Glomerular endothelial cell (primary cell): ENCODE measurements at places on chromosomes 4 and X. TPM values are rescaled to one million over a fixed set of nuclear protein-coding genes. Genes with fewer than 3 reads are reported as not detected.

DNA sequence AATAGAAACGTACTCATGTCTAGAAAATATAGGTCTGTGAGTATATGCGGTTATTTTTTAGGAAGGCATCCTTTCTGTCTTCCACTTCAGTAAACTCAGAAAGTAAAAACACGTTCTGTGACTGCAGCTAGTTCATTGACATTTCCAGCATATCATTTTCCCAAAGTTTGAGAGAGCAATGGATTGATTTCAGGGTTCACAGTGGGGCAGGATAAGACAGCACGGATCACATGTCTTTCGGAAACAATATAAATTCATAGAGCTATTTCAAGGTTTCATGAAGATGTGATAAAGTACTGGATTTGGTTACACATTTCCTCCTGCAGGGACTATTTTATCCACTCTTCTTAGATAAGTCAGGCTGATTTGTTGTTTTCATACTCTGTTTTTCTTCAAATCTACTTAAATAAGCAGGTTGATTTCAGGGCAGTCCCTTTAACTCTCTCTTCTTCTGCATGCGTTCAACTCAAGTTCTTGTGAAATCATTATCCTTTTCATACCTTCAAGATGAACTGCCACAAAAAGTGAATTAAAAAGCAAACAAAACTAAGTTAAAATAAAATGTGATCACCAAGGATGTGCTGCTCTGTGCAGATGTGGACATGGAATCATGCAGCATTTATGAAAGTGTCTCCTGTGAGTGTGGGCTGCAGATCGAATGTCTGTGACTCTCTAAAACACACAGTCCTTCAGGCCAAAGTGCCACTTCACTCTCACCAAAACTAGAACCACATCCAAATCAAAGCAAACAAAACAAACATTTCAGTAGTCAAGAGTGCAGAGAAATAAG lies 187.7 kb downstream of the UNC5C start:
- DNase-seq = no peak

- no peak for DNase-seq
Observed at GRCh38 chr4:56348576-56348975, 38.7 kb downstream of the AASDH start.

GRCh38 chrX:112774651-112775293 lies 65.9 kb downstream of the AMOT start:
- DNase-seq = no peak

- no peak for DNase-seq
Observed at GRCh38 chrX:95332530-95332929, 1352.1 kb upstream of the DIAPH2 start.

DNA sequence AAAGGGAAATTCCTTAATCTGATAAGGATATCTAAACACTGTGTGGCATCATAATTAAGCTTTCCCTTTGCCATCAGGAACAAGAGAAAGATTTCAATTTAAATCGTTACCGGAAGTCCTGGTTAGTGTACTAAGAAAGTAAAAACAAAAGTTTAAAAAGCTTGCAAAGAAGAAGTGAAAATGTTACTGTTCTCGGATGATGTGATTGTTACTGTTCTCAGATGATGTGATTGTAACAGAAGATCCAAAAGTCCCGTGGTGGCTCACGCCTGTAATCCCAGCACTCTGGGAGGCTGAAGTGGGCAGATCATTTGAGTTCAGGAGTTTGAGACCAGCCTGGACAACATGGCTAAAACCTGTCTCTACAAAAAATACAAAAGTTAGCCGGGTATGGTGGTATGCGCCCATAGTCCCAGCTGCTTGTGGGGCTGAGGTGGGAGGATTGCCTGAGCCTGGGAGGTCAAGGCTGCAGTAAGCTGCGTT lies 62.5 kb downstream of the RGS12 start:
- DNase-seq = no peak

- no peak for DNase-seq
Observed at GRCh38 chrX:153573984-153574383, 25.0 kb downstream of the CCNQ start.

GRCh38 chr4:80918004-80918403 lies 112.5 kb upstream of the BMP3 start:
- DNase-seq = no peak

DNA sequence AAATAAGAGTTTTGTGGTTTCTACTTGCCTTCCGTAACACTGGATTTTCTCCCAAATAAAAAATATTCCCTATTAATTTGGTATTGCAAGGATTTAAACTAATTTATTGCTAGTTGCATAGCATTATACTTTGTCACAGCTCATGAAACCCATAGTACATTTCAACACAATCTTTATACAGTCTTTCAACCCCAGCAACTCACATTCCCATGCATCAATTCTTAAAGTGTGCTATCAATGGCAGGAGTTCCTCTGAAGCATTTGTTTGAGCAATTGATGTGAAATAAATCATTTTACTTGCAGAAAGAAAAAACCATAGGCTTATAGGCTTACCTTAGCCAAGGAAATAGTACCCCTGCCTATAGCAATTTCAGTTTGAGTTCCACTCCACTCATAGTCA lies 251.9 kb downstream of the PAPSS1 start:
- DNase-seq = no peak

- DNase-seq = no peak
Observed at GRCh38 chr4:98905839-98906238, 23.1 kb downstream of the EIF4E start.

- DNase-seq = no peak
Observed at GRCh38 chr4:24453951-24454350, 130.4 kb downstream of the DHX15 start.

GRCh38 chr4:26533685-26534084 lies 43.4 kb upstream of the CCKAR start:
- DNase-seq = no peak

- no peak for DNase-seq
Observed at GRCh38 chrX:75638332-75638731, 115.5 kb upstream of the ZDHHC15 start.

GRCh38 chrX:15128861-15129260 lies 141.0 kb downstream of the ASB9 start:
- DNase-seq = no peak

GRCh38 chrX:153968754-153969124 lies 2.9 kb downstream of the HCFC1 start:
- DNase-seq = no peak

- DNase-seq = no peak
Observed at GRCh38 chrX:17550011-17550410, 175.0 kb downstream of the NHS start.

- DNase-seq = no peak
Observed at GRCh38 chr4:33334416-33334815, 2614.2 kb downstream of the PCDH7 start.

DNA sequence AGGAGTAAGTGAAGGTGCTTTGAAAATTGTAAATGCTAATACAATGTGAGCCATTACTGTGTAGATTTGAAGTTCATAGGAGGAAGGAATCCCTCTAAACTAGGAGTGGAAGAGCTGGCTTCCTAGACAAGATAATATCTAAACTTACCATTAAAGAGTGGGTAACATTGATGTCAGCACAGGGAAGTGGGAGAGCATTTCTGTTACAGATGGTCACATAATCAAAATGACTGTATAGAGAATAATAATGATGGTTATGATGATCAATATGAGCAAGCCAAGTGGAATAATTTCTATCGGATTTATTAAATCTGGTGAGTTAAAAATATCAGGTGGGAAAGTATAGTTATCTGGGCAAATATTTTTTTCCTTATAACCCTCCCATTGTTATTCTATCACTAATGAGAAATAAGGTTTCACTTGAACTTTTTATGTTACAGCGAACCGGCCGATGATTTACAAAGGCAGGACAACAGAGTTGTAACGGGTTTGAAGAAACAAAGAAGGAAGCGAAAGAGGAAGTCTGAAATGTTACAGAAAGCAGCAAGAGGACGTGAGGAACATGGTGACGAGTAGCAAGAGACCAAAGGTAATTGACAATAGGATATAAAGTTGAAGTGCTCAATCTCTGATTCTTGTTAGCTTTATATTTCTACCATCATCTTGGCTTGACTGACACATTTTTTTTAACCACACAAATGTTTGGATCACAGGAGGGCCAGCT lies 43.5 kb downstream of the FMR1NB start:
- no peak for DNase-seq

DNA sequence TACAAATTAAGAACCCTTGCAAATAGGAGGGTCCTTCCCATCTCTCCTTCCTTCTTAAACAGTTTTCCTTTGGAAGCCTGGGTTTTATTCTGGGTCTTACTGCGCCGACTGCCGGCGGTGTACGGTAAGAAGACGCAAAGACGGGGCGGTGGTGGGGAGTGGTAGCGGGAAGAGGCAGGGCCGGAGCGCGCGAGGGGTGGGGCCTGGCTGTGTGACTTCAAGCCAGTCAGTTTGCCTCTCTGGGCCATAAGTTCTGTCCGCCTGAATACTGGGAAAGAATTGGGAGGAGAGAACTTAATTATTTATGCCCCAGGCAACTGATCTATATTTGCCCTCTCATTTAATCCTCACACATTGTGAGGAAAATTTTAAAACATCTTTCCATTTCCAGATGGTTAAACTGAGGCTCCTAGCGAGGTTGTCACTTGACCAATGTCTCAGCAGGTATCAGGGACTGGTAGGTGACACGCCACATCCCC lies 726 bp upstream of the KANTR start:
- DNase-seq = no peak

DNA sequence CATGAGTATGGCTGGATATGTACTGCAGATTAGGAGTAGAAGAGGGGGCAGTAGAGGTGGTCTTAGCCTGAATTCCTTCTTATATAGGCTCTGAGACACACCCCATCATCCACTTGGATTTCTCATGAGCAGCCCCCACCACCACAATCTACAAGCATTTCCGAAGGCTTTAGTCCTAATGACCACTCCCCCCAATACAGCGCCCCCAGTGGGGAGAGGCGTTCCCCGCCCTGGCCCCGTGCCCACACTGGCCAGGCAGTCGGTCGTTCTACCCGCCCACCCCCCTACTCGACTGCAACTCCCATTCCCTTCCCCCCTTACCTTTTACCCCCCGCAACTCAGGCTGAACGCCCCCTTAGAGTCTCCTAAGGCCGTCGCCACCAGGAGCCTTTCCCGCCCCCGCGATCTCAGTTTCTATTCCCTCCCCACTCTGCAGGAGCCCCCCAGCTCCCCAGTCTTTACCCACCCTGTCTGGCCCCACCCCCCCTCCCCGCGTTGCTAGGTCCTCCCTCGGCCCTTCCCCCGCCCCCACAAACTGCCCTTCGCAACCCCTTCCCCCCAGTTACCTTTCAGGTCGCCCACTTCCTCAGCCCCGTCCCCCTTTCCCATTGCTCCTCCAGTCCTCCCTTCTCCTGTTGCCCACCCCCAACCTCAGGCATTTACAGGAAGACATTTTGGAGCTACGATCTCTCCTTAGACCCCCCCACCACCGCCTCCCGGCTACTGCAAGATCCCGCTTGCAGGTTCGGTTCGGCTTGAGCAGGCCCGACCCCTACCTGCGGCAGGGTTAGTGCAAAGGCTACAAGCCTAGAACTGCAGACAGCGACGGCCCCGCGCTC lies 468 bp downstream of the ZMYM3 start:
- no peak for DNase-seq

- DNase-seq = no peak
Observed at GRCh38 chr4:20960291-20960690, 260.0 kb downstream of the PACRGL start.

DNA sequence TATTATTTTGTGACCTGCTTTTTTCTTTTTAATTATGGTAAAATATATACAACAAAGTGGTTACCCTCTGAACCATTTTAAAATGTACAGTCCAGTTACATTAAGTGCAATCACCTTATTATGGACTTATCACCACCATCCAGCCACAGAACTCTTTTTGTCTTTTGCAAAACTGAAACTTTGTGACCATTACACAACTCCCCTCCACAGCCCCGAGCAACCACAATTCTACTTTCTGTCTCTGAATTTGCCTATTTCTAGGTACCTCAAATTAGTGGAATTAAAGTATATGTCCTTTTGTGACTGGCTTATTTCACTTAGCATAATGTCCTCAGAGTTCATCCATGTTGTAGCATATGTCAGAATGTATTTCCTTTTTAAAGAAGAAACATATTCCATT lies 39.3 kb upstream of the WWC2 start:
- no peak for DNase-seq

GRCh38 chr4:15873117-15873516 lies 65.4 kb downstream of the FGFBP1 start:
- no peak for DNase-seq

DNA sequence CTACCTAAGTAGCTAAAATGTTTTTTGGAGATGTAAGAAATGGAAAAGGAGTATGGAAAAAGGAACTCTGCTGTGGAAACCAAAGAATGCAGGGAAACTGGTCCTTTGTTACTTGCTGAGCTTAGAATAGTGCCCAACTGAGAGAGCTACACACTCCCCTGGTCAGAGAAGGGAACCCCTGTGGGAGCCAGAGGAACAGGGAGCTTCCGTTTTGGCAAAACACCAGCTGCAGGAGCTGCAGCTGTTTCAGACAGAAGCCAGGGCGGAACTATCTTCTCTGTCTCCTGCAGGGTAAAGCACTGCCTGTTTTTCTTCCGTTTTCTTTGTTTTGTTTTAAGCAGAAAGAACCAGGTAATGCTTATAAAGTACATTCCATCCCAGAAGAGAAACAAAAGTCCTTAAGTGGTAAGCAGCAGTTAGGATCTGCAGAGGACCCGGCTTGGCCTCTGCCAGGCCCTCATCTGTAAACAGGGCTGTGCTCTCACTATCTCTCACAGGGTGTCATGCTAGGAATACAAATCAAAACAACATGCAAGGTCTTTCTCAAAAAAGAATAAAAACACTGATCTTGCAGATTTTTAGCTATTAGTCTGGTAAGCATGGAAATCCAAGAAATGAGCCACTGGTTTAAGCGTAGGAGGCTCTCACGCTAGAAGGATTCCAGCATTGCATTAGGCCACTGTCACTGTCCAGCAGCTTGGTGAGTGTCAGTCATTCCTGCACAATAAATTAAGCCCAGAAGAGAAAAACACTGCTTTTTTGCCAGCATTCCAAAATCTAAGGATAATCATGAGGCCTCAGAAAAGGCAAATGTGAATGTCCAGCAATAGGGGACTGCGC lies 76.1 kb downstream of the CHST7 start:
- DNase-seq = no peak

- DNase-seq = no peak
Observed at GRCh38 chrX:68183612-68184214, 249.6 kb downstream of the OPHN1 start.

RGN gene
- total RNA-seq = 0.15 and 0.35 TPM in 2 replicates

UGT2B7 gene
- total RNA-seq = 2.2 and 2.7 TPM in 2 replicates

GATA1 gene
- not detected in 2 replicates for total RNA-seq

PAGE2 gene
- not detected in 2 replicates for total RNA-seq

ABLIM2 gene
- 0.29 and 0.99 TPM in 2 replicates for total RNA-seq

PPEF1 gene
- 0.19 TPM in 1 of 2 replicates, not detected in the other for total RNA-seq

SLC25A43 gene
- 18.8 and 24.4 TPM in 2 replicates for total RNA-seq

POU4F2 gene
- not detected in 2 replicates for total RNA-seq

GPRASP1 gene
- total RNA-seq = 0.58 and 1.9 TPM in 2 replicates

CSN1S1 gene
- not detected in 2 replicates for total RNA-seq

ENPP6 gene
- 0.76 TPM in 1 of 2 replicates, not detected in the other for total RNA-seq

HTN3 gene
- total RNA-seq = not detected in 2 replicates

TEX11 gene
- total RNA-seq = not detected in 2 replicates

APBB2 gene
- 122 and 124 TPM in 2 replicates for total RNA-seq

TCP11X2 gene
- total RNA-seq = not detected in 2 replicates
